Effector memory CD8-positive, alpha-beta T cell (primary cell): ENCODE measurements at places on chromosomes 5 and 9.
A peak's percentile ranks its signal among the peaks of the same experiment; 100 is the strongest.

DNA sequence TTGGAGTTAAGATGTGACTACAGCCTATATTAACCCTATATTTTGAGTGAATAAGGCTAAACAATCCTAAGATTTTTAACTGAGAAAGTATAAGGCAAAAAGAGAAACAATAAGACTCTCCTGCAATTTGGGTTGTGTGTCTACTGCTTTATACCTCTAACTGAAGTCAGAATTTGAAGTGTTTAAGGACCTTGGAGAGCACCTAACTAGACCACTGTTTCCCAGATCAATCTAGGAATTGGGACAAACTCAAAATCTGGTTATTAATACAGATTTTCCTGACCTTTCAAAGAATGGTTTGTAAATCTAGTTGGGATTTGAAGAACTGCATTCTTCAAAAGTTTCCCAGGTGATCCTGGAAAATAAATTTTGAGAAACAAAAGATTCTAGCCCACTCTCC is 42.1 kb downstream of the GABRA1 start:
- no peak for DNase-seq

- DNase-seq = no peak
Measured at GRCh38 chr5:6372251-6373080, 5.9 kb downstream of the MED10 start.

DNA sequence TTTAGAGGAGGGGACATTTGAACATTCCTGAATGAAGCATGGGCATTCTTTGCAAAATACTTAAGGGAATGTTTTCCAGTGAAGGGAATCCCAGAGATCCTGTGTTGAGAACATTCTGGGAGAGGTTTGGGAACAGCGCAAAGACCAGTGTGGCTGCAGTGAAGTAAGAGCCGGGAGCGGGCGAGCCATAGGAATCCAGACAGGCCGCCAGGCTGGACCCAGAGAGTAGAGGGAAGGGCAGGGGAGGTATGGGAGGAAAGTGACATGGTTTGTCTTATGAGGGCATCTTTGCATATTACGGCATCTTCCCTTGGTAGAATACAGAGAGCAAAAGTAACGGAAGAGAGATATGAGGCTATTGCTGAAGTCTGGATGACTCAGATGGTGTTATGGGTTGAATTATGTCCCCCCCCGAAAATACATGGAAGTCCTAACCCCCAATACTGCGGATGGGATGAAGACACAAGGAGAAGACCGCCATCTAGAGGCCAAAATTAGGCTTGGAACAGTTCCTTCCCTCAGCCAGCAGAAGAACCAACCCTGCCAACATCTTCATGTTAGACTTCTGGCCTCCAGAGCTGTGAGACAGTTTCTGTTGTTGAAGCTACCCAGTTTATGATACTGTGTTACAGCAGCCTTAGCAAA is 268.2 kb downstream of the MAST4 start:
- DNase-seq = peak; percentile 7

DNA sequence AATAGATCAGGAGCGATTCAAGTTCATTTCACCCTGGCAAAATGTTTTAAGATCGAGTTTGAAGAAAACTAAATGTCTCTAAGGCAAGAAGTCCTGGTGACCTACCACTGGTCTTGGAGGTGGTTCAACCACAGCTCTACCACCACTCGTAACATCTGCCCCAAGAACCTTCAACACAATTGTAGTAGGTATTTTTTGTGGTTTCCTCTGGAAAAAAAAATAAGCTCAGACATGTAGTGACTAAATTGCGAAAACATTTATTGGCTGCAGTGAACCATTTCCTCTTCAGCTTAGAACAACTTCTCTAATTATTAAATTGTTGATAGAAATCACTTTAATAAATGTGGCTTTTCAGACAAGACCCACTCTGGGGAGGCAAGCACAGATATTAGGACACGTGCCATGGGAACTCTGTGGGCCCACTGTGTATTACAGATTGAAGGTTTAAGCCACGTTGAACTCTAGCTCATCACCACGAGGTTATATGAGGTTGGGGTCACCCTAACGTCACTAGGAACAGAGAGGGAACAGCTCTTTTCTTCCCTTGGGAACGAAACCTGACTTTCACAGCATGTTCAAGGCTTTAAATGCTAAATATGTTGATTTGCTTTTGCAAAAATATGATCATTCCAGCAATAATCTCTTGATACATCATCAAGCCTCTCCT is 142.9 kb downstream of the HSD17B3 start:
- no peak for DNase-seq

DNA sequence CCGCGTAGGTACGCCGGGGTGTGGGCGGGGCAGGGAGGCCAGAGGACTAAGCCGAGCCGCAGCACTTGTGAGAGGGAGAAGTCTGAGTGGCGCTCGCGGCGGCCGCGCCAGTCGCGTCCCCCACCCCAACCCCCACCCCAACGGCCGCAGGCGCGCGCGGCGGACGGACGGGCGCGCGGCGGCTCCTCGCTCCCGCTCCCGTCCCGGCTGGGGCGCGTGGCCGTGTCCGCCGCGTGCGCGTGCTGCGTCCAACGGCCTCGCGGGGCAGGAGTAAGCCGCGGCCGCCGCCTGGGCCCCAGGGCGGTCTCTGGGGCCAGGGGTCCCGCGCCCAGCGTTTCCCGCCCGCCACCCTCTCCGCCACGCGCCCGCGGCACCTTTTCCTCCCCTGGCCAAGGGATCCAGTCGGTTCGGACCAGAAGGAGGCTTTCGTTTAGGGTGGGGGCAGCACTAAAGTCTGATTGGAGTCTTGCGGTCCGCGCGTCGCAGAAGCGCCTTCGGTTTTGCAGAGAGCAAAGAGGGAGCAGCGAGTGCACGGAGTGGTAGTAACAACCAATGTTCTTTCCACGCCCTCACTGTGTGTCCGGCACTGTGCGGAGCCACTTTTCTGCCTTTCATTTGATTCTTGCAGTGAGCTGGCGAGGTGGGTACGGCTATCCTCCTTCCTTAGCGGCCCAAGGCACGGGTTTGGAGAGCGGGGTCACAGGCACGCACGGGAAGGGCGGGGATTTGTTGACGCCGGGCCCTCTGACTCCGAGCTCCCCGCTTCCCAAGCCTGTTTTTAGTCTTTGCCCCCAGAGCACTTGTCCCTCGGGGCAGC is 483 bp downstream of the G3BP1 start:
- peak; percentile 27 for DNase-seq

GRCh38 chr5:56384186-56384585 is 151.1 kb upstream of the ANKRD55 start:
- DNase-seq = no peak
